ENCODE measurements at places on chromosomes 7 and 10.
A peak's percentile ranks its signal among the peaks of the same experiment; 100 is the strongest.

- no peak for DNase-seq
Observed at GRCh38 chr7:121494516-121494915, 98.4 kb upstream of the FAM3C start.

DNA sequence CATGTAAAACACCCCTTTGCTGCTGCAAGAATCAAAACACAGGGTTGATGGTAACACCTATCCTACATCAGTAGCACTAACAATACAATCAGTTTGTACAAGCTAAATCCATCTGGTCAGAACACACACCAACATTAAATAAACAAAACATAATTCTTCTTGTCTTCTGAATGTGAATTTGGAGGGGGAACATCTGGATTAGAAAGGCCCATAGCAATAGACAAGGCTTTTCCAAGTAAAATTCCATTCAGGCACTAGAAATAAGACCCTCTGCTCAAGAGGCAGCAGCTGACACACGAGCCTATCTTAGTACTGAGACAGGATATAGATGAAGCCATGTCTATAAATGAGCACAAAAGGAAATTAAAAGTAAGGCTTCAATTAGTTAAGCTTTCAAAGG is 839.9 kb upstream of the LRRTM3 start:
- DNase-seq, result no peak

- no peak for DNase-seq
Observed at GRCh38 chr7:1452205-1452604, 7.1 kb downstream of the MICALL2 start.

GRCh38 chr10:121106611-121107010 is 255.4 kb downstream of the WDR11 start:
- no peak for DNase-seq

DNA sequence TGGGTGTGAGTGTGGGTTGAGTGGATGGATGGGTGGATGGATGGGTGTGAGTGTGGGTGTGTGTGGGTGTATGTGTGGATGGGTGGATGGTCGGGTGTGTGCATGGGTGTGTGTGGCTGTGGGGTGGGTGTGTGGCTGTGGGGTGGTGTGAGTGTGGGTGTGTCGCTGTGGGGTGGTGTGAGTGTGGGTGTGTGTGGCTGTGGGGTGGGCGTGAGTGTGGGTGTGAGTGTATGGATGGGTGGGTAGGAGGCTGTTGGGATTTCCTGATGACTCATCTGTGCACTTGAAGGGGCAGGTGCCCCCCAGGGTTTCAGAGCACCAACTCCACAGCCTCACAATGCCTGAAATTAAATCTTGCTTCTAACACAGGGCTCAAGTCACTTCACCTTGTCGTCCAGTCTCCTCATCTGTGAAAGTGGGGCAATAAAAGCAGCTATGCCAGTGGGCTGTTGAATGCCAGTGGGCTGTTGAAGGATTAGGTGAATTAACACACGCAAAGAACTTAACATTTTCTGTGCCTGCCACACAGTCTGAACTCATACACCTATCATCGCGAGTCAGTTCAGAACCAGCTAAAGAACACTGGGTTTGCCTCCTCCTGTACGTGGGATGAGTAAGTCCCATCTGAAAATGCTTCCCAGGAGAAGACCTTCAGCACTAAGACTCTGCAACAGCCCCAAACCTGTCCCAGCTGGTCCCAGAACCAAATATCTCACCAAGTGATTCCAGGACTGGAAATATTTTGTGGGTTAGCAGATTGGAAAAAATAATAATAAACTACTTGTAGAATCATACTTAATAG is 32.0 kb downstream of the SFMBT2 start:
- no peak for DNase-seq

DNA sequence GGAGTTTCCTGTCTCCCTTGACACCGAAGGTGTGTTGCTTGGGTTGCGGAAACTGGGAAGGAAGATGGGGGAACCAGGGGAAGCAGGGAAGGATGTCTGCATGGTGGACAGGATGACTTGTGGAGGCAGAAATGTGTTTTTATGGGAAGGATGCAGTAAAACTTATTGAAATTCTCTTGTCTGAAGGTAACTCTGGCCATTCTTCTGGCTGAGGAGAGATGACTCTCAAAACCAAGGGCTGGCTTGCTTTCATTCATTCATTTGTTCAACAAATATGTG is 1.5 kb downstream of the UBTD1 start:
- DNase-seq, result no peak

DNA sequence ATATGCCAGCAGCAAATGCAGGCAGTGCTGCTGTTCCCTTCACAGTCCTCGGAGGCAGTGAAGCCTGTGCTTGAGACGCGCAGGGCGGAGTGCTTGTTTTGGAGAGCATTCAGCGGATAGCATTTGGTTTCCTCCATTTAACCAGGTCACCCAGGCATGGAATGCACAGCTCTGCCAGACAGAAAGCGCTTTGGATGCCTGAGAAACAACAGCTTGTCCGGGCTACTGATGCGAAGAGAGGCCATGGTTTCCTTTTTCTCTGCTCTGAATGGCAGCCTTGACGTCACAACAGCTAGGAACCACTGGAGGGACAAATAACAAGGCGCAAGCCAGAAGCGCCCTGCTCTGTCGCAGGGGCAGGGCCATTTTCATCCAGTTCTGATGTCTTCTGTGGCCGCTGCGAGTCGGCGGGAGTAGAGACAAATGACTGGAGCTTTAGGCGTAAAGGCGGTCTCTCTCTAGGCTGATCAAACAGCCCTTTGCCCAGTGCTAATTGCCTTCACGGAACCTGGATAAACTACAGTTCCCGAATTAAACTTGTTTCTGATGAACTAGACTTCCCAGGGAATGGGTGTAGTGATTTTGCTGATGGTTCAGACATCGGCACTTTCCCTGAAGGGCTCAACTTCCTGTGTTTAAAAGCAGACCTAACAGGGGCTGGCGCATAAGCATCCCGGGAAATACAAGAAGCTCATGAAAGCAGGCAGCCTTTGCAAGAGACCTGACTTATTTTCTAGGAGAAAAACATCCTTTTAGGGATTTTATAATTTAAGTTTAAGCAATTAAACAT is 187.6 kb upstream of the KLF14 start:
- peak; percentile 89 for DNase-seq

GRCh38 chr7:149214020-149214720 is 18.8 kb downstream of the ZNF282 start:
- no peak for DNase-seq

DNA sequence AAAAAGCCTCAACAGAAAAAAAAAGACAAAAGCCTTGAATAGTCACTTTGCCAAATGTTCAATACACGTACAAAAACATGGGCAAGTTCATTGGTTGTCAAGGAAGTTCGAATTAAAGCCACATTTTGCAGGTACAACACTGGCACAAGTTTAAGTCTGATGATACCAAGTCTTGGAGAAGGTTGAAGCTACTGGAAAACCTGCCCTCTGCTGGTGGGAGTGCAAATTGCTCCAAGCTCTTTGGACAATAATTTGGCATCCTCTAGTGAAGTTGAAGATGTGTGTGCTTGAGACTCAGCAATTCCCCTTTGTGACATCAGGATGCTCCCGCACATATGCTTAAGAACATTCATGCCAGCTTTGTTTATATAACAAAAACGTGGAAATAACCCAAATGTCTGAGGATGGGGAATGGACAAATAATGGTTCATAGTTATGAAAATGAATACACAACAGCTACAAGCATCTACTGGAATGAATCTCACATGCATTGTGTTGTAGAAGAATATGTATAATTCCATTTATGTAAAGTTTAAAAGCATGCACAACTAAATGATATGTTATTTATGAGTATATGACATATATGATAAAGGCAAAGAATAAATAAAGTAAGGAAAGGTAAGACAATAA is 120.0 kb upstream of the PLPP4 start:
- no peak for DNase-seq

- peak; percentile 95 for DNase-seq
Observed at GRCh38 chr7:74023092-74023536, 4.9 kb upstream of the ELN start.

GRCh38 chr10:47368431-47369180 is 15.5 kb downstream of the ZNF488 start:
- peak; percentile 79 for DNase-seq

DNA sequence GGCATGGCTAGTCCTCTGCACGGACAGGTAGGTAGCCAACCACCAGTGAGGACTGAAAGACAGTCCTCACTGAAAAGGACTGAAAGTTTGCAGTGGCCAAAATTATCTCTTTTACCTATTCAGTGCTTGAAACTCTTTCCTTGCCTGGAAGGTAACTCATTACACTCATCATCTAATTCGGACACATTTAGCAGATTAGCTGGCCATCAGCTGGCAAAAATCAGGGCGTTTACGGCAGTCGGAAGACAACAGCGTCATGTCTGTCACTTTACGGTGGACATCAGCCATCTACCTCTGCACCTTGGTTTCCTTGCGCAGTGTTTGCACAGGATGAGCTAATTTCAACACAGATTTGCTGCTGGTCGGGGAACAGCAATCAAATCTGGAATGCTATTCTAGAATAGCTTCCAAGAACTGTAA is 740 bp downstream of the ANXA7 start:
- DNase-seq, result no peak

- peak; percentile 54 for DNase-seq
Observed at GRCh38 chr7:158443014-158443687, 144.5 kb downstream of the PTPRN2 start.

- DNase-seq, result no peak
Observed at GRCh38 chr10:84546609-84547008, 218.2 kb downstream of the CCSER2 start.

DNA sequence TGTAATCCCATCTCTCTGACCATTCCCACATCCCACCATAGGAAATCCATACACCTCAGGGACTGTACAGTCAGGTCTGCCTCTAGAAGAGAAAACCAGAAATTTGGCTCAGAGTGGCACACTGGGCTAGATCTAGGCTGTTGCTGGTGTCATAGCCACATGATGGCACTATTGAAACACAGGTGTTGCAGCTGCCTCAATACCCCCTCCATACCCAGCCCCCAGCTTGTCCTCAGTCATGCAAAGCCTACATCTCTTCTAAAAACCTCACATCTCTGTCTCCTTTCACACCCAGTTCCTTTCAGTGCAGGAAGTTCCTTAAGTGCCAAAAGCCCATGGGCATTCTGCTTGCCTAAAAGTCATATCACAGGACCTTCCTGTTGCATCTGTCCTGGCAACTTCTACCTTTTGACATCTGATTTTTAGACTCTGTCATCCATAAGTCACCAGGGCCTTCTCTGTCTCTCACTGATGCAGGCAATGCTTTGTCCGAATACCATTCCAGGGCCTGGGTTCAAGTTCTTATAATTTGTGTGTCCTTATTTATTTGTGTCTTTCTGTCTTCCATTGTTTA is 27.0 kb upstream of the HIBADH start:
- no peak for DNase-seq

- no peak for DNase-seq
Observed at GRCh38 chr10:55734112-55734511, 626.9 kb downstream of the ZWINT start.

DNA sequence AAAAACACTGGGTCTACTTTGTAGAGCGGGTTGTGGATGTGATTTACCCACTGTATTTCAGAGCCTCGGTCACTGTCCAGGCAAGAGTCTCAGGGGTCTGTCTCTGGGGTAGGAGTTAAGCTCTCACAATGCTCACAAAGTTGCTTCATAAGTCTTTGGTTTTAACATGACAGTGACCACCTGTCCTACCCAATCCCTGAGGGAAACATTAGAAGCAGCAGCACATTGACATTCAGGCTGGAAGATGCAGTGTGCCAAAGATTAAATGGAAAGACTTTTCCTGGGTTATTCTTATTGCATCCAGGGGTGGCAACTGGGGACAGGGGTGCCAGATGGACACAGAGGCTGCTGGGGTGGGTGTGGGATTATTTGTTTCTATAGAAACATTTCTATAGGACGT is 330.0 kb downstream of the RNLS start:
- no peak for DNase-seq

DNA sequence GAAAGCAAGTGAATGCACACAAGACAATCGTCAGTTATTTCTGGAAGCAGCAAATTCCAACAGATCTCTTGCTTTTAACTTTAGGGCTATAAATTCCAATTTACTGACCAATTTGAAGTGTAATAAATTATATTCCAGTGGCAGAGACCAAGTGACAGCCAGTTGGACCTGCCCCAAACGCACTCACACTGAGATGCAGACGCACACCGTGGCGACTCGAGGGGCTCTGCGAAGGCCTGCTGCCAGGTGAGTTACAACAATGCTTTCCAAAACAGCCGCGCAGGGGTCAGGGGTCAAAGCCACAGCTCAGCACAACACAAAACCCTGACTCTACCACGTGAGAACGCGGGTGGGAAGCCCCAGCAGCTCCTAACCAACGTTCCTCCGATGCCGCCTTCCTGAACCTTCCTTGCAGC is 97.4 kb downstream of the ZRANB1 start:
- peak; percentile 67 for DNase-seq

DNA sequence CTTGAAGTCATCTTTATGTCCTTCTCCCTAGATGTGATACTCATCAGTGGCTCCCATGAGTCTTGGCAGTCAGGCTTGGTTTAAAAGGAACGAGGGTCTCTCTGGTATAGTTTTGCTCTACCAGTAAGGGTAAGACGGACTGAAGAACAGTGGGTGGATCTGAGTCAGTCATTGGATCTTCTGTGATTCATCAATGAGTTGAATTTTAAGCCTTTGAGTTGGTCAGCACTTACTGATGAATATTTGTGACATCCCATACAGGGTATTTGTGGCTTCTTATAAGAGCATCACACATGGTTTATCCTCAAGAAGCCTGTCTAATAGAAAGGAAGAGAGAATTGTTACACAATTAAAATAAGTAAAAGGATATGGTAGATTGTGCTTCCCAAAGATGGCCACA is 87.3 kb upstream of the NAMPT start:
- DNase-seq, result no peak

DNA sequence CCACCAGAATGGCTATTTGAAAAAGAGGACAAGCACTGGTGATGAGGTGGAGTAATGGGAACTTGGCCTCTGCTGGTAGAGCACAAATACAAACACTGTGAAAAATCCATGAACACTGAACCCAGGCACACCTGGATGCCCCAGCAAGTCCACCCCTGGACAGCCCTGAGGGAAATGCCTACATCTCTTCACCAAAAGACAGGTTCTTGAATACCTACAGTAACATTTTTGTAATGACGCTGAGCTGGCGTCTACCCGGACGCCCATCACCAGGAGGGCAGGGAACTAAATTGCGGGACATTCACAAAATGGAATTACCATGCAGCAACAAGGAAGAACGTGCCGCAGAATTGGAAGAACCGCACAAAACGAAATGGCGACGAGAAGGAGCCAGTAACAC is 70.5 kb downstream of the GNA12 start:
- no peak for DNase-seq

GRCh38 chr10:63421591-63421990 is 44.2 kb downstream of the JMJD1C start:
- DNase-seq, result no peak
